Natural killer cell (primary cell): ENCODE measurements at places on chromosomes 6 and 20. TPM values are rescaled to one million over a fixed set of nuclear protein-coding genes. Genes with fewer than 3 reads are reported as not detected.

DNA sequence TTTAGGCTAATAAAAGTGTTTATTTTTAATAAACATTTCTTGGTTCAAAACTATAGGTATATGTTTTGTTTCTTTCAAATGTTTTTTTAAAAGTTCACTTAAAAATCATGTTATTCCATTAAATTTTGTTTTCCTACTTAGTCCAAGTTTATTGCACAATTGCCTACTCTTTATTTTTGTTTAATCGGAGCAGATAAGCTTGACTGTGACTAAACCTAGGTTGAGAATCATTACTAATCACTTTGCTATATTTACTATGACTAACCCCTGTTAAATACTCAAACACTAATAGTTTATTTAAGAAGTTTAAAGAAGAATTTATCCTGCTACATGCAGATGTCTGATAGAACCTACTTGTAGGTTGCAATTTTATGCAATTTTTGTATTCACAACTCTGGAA, 18.8 kb downstream of the MAP3K4 start:
- H3K36me3 ChIP-seq, result no peaks in the 10 kb centered on the region
- no peak for DNase-seq
- H3K27ac ChIP-seq, result no peak overlapping the region
- H3K4me3 ChIP-seq, result no peak overlapping the region
- H3K27me3 ChIP-seq, result no peaks in the 10 kb centered on the region

Gene RSPH4A
- 1.0 TPM for total RNA-seq

DNA sequence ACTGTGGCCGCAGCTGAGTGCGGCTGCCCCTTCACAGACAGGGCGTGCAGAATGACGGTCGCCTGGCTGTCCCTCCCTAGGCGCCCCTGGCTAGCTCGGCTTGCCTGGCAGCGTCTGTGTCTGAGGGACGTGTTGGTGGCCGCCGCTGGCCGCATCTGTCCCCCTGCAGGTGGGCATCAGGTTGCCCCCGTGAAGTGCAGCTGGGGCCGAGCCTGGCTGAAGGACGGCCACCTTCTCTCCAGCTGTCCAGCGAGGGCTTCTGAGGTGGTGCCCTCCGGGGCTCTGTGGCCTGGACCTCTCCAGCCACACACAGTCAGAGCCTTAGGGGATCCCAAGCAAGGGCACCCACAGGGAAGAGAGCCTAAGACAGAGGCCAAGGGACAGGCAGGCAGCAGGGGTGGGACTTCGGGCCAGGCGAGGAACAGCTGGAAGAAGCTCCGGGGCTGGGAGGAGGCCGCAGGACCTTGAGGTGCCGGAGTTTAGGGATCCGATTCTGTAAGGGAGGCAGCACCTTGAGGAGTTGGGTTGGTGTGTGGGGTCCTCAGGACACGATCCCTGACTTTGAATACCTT, 89.0 kb upstream of the EPB41L1 start:
- peak overlapping the region; percentile 50 for H3K4me3 ChIP-seq
- no peaks in the 10 kb centered on the region for H3K36me3 ChIP-seq
- H3K27ac ChIP-seq, result peak overlapping the region; percentile 73
- DNase-seq, result peak; percentile 16
- peaks cover 18% of the 10 kb centered on the region for H3K4me1 ChIP-seq
- peaks cover 3% of the 10 kb centered on the region for H3K27me3 ChIP-seq

Gene LHFPL5
- total RNA-seq, result not detected

Gene RPS6KA2
- 2.8 TPM for total RNA-seq

DNA sequence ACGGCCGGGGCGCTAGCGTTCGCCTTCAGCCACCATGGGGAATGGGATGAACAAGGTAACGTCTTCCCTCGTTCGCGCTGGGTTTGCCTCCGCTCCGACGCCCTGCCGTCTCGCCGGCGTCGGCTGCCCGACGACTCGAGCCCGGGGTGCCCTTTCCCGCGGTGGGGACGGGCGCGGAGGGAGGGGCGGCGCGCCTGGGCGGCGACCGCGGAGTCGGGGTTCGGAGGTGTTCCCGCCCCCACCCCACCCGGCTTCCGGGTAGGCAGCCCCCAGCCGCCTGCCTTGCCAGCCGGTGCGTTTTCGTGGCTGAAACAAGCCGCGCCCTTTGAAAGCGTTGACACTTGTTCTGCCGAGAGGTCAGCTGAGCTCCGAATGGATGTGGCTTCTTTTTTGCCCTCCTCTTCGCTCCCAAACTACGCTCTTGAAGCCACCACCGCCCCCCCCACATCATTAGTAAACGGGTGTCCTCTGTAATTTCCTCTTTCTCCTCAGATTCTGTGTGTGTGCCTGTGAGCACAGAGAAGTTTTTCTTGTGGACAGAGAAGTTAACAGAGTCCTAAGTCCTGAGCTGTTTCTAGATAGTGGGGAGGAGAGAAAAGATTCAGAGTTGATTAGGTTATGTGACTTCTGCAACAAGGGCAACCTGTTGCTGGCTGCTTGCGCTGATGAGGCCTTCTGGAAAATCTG, 362 bp downstream of the DUSP22 start:
- no peaks in the 10 kb centered on the region for H3K27me3 ChIP-seq
- H3K4me1 ChIP-seq, result peaks cover 52% of the 10 kb centered on the region
- peak; percentile 69 for DNase-seq

DNA sequence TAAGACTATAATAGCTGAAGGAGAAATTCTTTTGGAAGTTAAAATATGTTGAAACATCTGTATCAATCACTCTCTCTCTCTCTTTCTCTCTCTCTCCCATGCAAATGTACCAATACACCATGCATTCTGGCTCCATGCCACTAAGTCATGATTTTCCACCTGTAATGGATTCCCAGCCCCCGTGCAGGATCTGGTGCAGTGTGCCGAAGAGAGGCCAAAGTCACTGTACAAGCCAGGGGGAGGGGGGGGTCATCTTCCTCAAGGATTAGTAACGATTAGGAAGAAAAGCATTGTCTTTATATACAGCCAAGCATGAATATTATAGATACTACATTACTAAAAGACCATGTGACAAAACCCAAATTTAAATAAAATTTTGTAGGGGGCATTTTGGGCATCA, 725.1 kb downstream of the KIF16B start:
- no peak overlapping the region for H3K27ac ChIP-seq
- H3K4me1 ChIP-seq, result no peaks in the 10 kb centered on the region

Gene GJA1
- not detected for total RNA-seq

- no peaks in the 10 kb centered on the region for H3K36me3 ChIP-seq
- no peaks in the 10 kb centered on the region for H3K4me1 ChIP-seq
- H3K27me3 ChIP-seq, result no peaks in the 10 kb centered on the region
- no peak overlapping the region for H3K4me3 ChIP-seq
These were observed 40.1 kb upstream of the NNAT start for GRCh38 chr20:37480919-37481318.

- no peak overlapping the region for H3K4me3 ChIP-seq
- no peaks in the 10 kb centered on the region for H3K27me3 ChIP-seq
- DNase-seq, result no peak
- H3K27ac ChIP-seq, result no peak overlapping the region
- no peaks in the 10 kb centered on the region for H3K4me1 ChIP-seq
These were observed 208.2 kb upstream of the ZNF217 start for GRCh38 chr20:53801609-53802370.

DNA sequence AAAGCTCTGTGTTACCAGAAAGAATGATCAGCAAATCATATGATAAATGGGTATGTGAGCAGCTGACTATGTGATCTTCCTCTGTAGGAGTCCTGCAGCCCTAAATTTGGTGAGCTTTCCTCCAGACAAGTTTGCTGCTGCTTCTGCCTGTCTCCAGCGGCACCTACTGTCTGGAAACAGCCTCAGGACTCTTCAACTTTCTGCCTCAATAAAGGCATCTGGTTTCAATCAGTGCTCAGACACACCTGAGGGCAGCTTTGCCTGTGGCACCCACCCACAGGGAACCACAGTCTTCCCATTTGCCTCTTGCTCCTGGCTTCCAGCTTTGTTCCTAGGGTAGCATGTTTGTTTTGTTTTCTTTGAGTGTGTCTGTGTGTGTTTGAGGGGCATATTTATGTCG, 727.9 kb upstream of the MAN1A1 start:
- no peak for DNase-seq
- H3K27ac ChIP-seq, result no peak overlapping the region
- H3K4me3 ChIP-seq, result no peak overlapping the region
- H3K4me1 ChIP-seq, result no peaks in the 10 kb centered on the region

GRCh38 chr20:40880063-40880728, 148.4 kb upstream of the TOP1 start:
- H3K36me3 ChIP-seq, result no peaks in the 10 kb centered on the region
- H3K27me3 ChIP-seq, result no peaks in the 10 kb centered on the region
- H3K4me1 ChIP-seq, result peaks cover 41% of the 10 kb centered on the region
- no peak for DNase-seq

Gene SLC35F1
- total RNA-seq, result not detected

Gene MICA
- 9.3 TPM for total RNA-seq

- no peaks in the 10 kb centered on the region for H3K36me3 ChIP-seq
- H3K4me3 ChIP-seq, result no peak overlapping the region
- peaks cover 18% of the 10 kb centered on the region for H3K4me1 ChIP-seq
- no peaks in the 10 kb centered on the region for H3K27me3 ChIP-seq
These were observed 23.7 kb upstream of the PPP1R14C start for GRCh38 chr6:150119173-150119572.

Gene WFDC10B
- total RNA-seq, result not detected

GRCh38 chr6:70298068-70298467, 4.8 kb downstream of the COL9A1 start:
- no peaks in the 10 kb centered on the region for H3K36me3 ChIP-seq
- no peaks in the 10 kb centered on the region for H3K27me3 ChIP-seq
- no peak for DNase-seq
- H3K4me3 ChIP-seq, result no peak overlapping the region

- no peaks in the 10 kb centered on the region for H3K27me3 ChIP-seq
- H3K4me1 ChIP-seq, result peaks cover 25% of the 10 kb centered on the region
- H3K36me3 ChIP-seq, result no peaks in the 10 kb centered on the region
- DNase-seq, result no peak
- H3K4me3 ChIP-seq, result peak overlapping the region; percentile 79
These were observed 9.3 kb upstream of the NQO2 start for GRCh38 chr6:2990248-2990931.

- H3K27me3 ChIP-seq, result no peaks in the 10 kb centered on the region
- DNase-seq, result no peak
- no peaks in the 10 kb centered on the region for H3K4me1 ChIP-seq
- no peaks in the 10 kb centered on the region for H3K36me3 ChIP-seq
- no peak overlapping the region for H3K27ac ChIP-seq
These were observed 5.9 kb downstream of the CDYL start for GRCh38 chr6:4781967-4782575.

DNA sequence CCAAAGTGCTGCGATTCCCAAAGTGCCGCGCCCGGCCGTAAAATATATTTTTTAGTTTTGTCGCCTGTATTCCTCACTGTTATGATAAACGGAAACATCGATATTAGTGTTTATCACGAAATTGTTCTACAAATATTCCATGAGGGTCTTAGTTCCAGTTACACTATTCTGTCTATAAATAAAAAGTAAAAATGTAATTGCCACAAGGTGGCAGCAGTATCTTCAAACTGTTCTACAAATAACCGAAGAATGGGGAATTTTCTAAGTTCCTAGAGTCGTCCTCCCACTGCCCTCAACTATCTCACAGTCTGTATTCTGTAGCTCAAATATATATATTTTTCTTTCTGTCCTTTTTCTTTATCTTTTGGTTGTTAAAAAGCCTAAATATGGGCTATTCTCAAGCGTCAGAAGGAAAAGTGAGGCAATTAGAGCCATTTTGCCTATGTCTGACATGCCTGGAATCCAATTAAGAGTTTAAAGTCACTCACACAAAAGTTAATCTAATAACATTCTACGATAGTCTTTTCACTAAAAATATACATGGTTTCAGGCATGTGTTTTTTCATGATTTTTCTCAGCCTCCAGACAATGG, 14.2 kb upstream of the FAM162B start:
- no peaks in the 10 kb centered on the region for H3K4me1 ChIP-seq
- no peaks in the 10 kb centered on the region for H3K36me3 ChIP-seq
- peaks cover 2% of the 10 kb centered on the region for H3K27me3 ChIP-seq
- no peak overlapping the region for H3K27ac ChIP-seq
- no peak for DNase-seq

Gene AVP
- total RNA-seq, result not detected

DNA sequence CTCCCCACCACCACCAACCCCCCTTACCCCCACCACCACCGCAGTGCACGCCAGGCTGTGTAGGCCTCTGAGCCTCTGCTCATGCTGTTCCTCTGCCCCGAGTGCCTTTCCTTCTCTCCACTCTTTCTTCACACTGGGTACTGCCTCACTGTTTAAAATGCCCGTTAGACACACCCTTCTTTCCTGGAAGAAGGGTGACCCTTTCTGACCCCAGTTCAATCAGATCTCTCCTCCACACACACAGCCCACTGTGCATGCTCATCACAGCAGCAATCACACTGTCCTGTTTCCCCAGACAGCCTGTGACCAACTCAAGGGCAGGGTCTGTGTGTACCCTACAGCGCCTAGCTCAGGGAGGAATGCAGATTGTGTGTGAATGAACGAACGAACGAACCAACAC, 10.0 kb downstream of the TMEM74B start:
- peaks cover 21% of the 10 kb centered on the region for H3K36me3 ChIP-seq
- no peaks in the 10 kb centered on the region for H3K4me1 ChIP-seq
- H3K27me3 ChIP-seq, result no peaks in the 10 kb centered on the region
- DNase-seq, result no peak
- H3K27ac ChIP-seq, result no peak overlapping the region

- H3K4me1 ChIP-seq, result no peaks in the 10 kb centered on the region
- peaks cover 2% of the 10 kb centered on the region for H3K27me3 ChIP-seq
These were observed 19.0 kb upstream of the MLN start for GRCh38 chr6:33822575-33823395.

Gene ZNF217
- total RNA-seq, result 59.0 TPM

Gene BMP7
- total RNA-seq, result not detected

DNA sequence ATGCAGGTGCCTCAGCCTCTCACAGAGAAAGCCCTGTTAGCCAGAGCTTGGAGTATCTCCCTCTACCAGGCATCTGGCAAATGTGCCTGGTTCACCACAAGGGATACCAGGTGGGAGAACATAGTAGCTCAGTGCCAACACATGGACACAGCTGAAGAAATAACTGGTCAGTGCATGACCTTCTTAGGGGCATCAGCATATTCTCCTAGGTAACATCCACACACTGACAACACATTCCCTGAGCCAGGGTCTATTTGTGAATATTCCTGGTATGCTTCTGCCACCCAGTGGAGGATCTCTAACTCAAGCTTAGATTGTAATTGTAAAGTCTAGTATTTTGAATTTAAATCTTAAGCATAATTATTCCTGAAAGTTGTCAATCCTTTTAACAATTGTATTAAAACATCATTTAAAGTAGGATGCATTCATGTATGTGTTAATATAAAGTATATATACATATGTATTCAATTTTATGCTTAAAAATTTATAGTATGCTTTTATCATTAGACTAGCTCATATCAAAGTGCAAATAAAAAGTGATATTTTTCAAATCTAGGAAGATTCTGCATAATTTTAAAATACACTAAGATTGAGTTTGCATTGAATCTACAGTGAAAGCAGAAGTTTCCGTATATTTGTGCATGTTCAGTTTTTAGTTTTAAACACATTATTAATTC, 45.3 kb upstream of the COL21A1 start:
- no peaks in the 10 kb centered on the region for H3K36me3 ChIP-seq
- H3K4me3 ChIP-seq, result no peak overlapping the region
- no peak for DNase-seq
- no peak overlapping the region for H3K27ac ChIP-seq

DNA sequence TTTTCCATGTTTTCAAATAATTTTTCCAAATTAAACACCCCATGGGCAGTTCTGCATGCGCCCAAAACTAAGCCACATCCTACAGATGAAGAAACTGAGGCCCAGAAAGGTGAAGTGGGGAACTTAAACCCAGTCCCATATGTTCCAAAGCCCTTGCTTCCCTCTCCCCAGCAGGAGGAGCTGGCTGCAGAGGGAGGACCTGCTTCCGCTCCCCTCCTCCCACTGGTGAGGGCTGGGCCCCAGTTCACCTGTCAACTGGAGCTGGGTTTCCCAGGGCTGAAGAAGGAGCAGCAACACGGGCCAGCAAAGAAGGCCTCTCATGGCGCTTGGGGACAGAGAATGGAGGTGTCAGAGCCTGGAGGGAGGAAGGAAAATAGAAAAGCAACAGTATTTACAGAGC, 1.4 kb upstream of the RBPJL start:
- no peak overlapping the region for H3K27ac ChIP-seq
- no peak for DNase-seq
- H3K36me3 ChIP-seq, result no peaks in the 10 kb centered on the region
- no peak overlapping the region for H3K4me3 ChIP-seq
- peaks cover 5% of the 10 kb centered on the region for H3K27me3 ChIP-seq
